ENCODE measurements at places on chromosomes 12 and 14.

GRCh38 chr12:128843538-128843937, 9.7 kb upstream of the GLT1D1 start:
- DNase-seq, result no peak

- peak; percentile 19 for DNase-seq
Measured at GRCh38 chr14:55103005-55103640, 25.9 kb upstream of the LGALS3 start.

- DNase-seq, result no peak
Measured at GRCh38 chr12:27199638-27200300, 44.3 kb upstream of the STK38L start.

GRCh38 chr12:31618228-31619025, 27.5 kb upstream of the DENND5B start:
- no peak for DNase-seq

DNA sequence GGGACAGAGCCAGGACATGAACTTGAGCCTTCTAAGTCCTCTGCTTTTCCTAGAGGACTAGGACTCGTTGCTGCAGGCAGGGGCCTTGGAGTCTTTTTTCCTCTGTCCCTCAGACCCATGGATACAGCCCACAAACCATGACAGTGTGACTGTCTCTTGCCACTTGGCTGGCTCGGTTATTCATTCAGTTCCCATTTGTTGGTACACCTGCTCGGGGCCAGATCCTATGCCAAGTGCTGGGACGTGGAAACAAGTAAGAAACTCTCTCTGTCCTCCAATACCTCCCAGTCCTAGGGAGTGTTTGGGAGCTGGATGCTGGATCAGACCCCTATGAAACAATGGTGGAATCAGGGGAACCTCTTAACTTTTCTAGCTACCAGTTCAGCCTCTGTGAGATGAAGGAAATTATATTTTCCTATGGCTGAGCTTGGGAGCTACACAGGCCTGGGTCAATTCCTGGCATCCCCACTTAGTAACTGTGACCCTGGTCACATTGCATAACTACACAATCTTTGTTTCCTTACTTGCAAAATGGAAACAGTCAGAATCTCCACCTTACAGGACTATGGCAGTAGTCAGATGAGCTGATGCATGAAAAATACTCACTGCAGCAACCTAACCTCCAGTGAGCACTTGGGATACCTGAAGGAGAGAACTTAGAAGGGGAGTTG, 106.3 kb upstream of the VRK1 start:
- no peak for DNase-seq

GRCh38 chr12:59268295-59268809, 327.5 kb upstream of the SLC16A7 start:
- no peak for DNase-seq

DNA sequence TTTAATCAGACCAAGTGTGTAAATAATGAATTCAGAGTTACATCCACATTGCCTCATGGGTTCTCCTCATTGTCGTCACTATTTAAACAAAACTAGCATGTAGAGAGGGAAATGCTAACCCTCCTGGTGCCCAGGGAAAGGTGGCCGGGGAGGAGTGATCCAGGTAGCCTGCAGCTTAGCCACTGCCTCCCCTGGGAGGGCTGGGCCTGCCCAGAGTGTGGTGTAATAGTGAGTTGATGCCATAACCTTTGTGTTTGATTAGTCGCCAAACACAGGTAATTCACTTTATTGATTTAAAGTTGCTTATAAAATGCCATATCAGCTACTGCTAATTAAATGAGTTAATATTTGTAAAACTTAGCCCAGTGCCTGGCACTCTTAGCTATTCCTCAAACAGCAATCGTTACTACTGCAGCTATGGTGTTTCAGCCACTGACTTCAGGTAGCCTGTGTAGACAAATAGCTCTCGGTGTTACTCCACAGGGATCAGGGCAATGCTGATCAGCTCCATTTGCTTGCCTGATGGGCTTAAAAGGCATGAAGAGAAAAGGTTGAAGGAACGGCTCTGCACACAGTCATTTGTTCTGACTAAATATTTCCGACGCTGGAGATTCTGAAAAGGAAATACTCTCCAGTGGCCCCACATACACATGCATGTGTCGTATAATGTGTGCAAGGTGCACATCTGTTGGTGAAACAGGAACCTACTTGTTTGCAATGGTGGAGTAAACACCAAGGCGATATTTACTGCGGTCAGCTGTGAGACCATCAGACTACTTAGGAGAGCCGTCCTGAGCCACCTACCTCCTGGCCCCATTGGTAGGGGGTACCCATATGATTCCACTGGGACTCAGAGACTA, 45.7 kb upstream of the PRMT8 start:
- DNase-seq, result no peak

DNA sequence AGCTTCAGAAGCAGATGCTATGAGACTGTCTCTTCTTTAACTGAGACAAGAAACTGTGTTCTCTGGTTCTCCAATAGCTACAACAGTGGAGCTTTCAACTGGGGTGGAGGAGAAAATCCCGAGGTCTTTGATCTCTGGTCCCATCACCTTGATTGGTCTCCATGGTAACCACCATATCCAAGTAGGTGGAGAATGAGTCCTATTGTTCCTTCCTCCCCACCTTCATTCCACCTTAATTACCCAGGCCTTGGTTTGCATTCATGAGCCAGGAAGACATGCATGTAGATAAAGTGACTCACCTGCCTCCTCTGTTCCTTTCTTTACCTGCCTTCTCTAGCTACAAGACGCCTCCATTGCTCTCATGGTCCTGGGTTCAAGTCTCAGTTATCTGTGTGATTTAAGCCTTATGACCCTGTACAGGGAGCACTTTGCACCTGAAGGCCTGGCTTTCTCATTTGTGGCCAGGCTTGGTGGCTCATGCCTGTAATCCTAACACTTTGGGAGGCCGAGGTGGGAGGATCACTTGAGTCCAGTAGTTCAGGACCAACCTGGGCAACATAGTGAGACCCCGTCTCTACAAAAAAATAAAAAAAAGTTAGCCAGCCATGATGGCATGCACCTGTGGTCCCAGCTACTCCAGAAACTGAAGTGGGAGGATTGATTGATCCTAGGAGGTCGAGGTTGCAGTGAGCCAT, 157.7 kb upstream of the TBX3 start:
- DNase-seq, result no peak

DNA sequence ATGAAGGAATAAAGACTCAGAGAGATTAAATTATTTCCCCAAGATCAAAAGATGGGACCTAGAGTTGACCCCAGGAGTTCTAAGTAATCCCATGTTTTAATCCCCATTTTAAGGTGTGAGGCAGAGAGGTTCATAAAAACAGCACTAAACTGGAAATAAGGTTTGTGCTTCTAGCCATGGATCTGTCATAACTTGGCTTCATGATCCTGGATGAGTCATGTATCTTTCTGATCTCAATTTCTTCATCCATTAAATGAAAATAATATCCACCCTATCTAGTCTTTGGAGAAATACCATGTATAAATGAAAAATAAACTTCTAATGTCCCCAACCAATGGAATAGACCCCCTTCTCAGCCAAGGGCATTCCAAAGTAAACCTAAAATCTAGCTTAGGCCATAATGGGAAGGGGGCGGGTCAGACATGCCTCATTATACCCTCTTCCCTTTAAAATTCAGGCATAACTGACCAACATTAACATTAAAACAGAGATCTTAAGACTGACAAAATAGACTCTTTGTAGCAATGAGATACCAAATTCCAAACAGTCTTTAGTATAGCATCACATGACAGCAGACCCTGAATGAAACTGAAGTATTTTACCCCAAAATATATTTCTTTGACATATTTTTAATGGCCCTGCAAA, 47.8 kb downstream of the SLC41A2 start:
- DNase-seq, result no peak

GRCh38 chr12:123998344-123998990, 25.5 kb downstream of the ZNF664 start:
- DNase-seq, result no peak

DNA sequence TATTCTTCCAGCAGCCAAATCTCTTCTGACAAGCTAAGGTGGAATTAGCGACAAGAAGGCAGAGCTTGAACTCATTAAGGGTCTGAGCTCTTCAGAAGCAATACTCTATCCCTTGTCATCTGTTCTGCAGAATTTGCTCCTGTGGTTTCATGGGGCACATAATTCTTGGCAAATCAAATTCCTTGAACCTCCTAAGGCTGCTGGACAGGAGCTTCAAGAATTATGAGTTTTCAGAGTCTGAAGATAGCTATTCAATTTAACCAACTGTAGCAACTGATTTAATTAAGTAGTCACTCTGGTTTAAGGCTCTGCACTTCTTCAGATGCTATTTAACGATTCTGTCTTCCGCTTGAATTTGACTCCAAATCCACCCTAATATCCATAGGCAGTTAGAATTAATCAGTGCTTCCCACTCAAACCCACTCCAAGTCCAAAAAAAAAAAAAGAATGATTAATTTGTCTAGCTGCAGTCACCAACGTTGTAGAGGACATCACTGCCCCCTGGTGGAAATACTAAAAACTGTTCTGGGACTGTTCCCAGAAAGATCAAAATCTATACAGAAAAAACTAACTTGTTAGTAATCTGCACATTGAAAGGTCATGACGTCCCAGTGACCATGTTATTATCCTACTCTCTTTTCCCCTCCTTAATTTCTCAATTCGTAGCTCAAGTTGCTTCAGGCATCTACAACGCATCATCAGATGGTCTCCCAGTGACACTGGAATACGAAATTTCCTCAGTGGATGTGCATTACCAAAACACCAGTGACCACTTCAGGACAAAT, 169.9 kb downstream of the KIF21A start:
- DNase-seq, result no peak

- DNase-seq, result no peak
Measured at GRCh38 chr12:3106579-3106978, 29.4 kb downstream of the TSPAN9 start.

- no peak for DNase-seq
Measured at GRCh38 chr12:115232455-115233156, 548.6 kb upstream of the TBX3 start.

DNA sequence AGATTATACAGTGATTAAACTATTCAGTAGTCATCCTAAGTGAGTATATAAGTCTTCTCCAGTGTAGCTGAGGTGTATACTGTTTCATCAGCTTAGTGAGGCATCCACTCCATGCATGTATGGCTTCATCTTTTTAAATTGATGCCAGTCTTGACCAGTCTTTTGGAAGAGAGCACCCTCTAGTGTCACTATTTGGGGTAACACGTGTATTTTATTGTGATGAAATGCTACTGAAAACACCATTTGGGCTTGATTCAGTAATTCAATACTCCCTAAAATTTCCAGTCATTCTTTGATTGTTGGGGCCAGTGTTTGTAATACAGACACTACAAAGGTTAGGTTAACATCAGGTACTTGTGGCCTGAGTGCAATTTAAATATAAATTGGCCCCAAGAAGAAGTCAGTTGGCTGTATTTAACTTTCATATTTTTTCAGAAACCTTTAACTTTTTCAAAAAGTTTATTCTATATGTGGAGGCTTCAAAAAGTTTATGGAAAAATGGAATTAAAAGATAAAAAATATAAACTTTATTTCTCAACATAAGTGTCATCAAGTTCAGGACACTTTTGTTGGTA, 35.3 kb downstream of the MIPOL1 start:
- DNase-seq, result no peak

GRCh38 chr14:74244115-74244514, 4.9 kb downstream of the VSX2 start:
- no peak for DNase-seq

GRCh38 chr14:31228533-31228932, 20.9 kb upstream of the HECTD1 start:
- DNase-seq, result no peak

DNA sequence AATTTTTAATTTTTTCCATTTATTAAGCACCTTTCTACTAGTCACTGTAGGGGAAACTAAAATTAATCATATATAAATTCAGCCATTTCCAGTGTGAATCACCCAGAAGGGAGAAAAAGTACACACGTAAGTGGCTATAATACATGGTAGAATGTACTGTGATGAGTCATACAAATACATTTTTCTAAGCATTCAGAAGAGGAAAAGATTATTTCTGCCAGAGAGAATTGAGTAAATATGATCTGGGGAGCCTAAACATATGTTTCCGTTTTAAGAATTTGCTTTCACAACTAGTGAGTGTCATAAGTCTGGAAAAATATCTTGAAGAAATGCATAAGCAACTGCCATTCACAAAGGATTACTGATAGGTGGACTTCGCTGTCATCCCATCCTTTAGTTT, 102.8 kb downstream of the TGFB3 start:
- no peak for DNase-seq

DNA sequence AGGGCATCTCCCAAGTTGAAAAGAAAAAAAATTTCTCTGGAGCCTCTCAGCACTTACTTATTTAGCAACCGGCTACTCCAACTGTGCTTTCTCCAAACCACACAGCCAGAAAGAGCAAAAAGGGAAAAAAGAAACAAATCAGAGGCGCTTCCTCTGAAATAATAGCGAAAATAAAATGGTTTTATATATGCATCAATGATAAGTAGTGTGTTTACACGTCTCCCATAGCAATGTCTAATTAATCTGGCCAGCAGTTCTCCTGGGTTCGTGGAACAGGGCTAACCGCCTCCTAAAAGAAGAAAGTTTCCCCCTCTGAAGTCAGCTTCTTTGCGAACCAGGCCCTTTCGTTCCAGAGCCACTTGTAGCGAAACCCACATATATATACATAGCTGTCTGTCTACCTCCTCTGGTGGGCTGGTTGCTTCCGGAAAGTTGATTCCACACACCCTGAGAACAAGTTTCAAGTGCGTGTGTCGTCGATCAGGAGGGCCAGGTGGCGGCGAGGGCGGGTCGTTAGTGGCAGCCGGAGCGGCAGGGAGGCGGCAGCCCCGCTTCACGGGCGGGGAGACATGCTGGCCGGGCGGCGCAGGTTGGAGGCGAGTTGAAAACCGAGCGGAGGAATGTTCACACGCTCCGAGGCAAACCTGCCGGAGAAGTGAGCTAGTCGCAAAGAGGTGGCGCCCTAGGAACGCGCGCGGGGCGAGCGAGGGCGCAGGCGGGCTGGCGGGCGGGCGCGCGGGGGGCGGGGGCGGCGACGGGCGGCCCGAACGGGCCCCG, 2.7 kb downstream of the PTHLH start:
- no peak for DNase-seq

GRCh38 chr12:77163074-77164038, 98.0 kb upstream of the E2F7 start:
- DNase-seq, result no peak

- DNase-seq, result no peak
Measured at GRCh38 chr12:57091638-57092528, 3.0 kb downstream of the NAB2 start.

DNA sequence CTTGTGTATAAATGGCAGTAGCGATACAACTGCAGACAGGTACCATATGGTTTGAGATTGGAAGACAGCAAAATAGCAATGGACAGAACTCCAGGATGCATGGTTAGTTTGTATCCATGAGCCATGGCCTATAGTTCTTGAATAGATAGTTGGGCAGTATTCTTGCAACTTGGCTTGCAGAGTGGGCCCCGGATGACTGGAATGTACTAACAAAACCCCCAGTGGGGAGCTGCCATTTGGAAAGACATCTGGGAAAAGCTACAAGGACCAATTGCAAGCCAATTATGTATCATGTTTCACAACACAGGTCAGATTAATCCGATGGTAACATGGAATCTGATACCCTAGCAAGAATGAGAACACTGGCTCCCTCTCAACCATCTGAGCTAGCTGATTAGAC, 279.6 kb downstream of the RERGL start:
- no peak for DNase-seq

- DNase-seq, result no peak
Measured at GRCh38 chr12:106889950-106890626, 65.6 kb upstream of the TMEM263 start.
